Cardiac septum (tissue), 1 donor: ENCODE measurements at places on chromosomes 2 and 18. TPM values are rescaled to one million over a fixed set of nuclear protein-coding genes. Genes with fewer than 3 reads are reported as not detected.
A peak's percentile ranks its signal among the peaks of the same experiment; 100 is the strongest.

DNA sequence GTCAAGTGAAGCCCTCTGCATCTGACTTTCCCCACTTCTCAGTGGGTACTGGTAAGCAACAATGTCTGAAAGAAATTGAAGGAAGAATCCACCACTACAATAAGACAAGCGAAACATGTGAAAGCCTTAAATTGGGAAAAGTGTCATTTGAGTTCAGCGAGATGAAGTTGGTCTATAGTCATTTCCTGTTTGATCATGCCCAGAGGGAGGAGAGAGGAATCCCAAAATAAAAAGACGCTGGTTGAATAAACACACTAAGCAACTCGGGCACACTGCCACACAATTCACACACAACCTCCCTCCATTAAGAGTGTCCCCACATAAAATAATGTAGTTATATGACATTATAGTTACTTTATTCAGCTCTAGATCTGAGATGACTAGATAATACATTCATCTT lies 166.1 kb downstream of the CBLN2 start:
- no peak for DNase-seq

GRCh38 chr18:42574871-42575270 lies 540.6 kb downstream of the RIT2 start:
- no peak for DNase-seq

DNA sequence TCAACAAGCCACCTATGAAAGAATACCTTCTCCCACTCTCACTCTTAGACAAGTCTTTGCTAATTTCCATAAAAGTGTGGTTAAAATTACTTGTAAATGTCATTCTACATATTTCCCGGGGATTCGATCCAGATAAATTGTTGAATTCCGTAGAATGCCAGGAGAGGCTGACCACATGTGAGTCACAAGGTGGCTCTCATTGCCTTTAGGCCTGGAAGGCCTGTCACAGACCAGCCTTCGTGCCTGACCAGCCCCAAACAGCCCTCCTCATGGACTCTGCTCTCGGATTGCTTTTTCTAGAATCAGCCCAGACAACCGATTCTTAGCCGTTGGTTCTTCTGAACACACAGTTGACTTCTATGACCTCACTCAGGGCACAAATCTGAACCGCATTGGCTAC lies 86.0 kb downstream of the RTN4 start:
- DNase-seq, result no peak

- peak; percentile 49 for DNase-seq
Observed at GRCh38 chr2:26534098-26534864, 56.4 kb upstream of the OTOF start.

GRCh38 chr2:11930211-11930761 lies 183.9 kb downstream of the LPIN1 start:
- no peak for DNase-seq

GRCh38 chr2:190846746-190847145 lies 33.9 kb upstream of the GLS start:
- no peak for DNase-seq

DNA sequence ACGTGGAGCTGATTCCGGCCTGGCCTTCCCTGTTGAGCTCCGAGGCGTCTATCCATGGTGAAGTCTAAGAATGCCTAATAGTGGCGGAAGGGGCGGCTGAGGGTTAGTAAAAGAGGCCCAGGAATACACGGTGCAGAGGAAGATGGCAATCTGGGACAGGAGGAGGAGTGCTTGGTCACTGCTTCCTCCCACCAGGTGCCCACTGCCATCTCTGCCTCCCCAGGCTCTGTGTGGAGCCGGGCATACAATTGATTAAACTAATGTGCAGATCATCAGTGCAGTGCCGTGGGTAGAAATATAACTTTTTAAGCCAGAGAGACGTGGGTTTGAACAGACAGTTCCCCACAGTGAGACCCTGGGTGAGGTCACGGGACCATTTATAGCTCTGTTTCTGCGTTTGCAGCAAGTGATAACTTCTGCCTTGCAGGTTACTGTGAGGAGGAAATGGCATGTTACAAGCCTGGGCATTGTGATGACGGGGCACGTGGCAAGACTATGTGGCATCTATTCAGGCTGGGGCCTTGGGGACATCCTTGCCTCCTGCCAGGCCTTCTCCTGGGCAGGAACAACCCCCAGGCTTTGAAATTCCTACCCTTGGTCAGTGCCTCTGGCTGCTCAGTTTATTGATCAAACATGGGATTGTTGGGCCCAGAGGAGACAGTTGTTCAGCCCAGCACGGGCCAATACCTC lies 204.9 kb downstream of the ASB1 start:
- no peak for DNase-seq

GRCh38 chr2:127413782-127414637 lies 4.2 kb upstream of the PROC start:
- DNase-seq, result no peak

DNA sequence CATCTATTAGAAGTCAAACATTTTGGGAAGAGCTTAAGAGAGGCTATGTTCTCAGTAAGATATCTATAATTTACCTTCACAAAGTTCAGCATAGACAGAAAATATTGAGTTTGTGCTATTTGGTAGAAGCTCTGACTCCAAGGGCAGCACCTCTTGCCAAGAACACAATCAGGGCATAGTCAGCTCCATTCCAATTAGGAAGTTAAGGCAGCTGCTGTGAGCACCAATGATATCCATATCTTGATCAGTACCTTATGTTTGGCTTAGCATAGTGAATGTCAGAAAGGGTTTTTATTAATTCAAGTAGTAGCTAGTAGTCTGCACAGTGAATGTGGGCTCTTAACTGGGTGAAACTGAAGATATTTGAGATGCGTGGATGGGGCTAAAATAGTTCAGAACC lies 86.4 kb upstream of the SPRED2 start:
- DNase-seq, result no peak

- DNase-seq, result peak; percentile 63
Observed at GRCh38 chr2:240396623-240397541, 38.6 kb upstream of the GPC1 start.

- DNase-seq, result no peak
Observed at GRCh38 chr2:118321432-118322105, 233.3 kb downstream of the INSIG2 start.

GRCh38 chr2:75211266-75211770 lies 12.0 kb upstream of the TACR1 start:
- no peak for DNase-seq

DNA sequence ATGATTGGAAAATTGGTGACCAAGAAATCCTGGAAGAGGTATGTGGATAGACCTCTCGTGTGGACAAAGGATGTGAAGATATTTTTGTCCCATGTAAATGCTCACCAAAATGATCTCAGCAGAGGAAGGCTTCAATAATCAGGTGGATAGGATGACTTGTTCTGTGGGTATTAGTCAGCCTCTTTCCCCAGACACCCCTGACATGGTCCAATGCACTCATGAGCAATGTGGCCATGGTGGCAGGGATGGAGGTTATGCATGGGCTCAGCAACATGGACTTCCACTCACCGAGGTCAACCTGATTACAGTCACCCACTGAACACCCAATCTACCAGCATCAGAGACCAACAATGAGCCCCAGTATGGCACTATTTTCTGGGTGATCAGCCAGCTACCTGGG lies 20.2 kb downstream of the CHRNA1 start:
- no peak for DNase-seq

GRCh38 chr2:143740431-143740830 lies 611.2 kb downstream of the ARHGAP15 start:
- DNase-seq, result no peak

DNA sequence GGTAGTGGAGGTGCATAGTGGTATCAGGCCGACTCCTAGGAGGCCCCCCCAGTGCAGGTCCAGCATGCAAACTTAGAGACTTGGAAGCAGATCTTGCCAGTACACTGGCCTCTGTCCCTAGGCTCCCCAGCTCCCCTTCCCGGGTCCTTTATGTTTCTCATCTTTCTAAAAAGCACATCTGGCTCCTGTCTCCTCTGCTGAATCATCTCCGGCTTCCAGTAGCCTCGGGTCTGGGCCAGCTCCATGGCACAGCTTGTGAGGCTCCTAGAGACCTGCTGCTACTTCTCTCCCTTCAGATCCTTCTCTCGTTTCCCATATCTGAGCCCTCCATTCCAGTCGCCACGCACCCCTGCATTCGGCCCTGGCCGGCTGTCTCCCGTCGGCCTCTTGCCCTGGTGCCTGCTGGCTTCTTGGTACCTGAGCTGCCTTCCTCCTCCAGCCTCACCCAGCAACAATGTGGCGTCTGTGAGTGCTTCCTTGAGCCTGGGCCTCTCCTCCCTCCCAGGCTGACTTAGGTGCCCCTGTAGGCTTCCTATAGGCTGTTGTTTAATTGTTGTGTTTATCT lies 6.6 kb downstream of the TRAF3IP1 start:
- peak; percentile 74 for DNase-seq

- DNase-seq, result no peak
Observed at GRCh38 chr2:105373895-105374401, 24.9 kb downstream of the FHL2 start.

GRCh38 chr2:29726976-29727375 lies 194.4 kb downstream of the ALK start:
- DNase-seq, result no peak

DNA sequence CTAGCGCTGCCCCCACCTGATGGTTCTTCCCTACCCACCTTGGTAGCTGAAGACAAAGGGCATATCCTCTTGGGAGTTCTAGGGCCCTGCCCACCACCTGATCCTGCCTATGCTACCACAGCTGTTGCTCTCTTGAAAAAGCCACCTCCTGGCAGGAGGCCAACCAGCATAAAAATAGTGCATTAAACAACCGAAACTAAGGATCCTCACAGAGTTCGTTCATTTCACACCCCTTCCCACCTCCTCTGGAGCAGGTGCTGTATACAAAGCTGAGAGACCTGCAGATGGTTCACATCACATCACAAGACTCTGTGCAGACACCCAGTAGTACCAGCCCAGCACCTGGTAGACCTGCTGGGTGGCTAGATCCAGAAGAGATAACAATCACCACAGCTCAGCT lies 1348.0 kb upstream of the TMEFF2 start:
- no peak for DNase-seq

DNA sequence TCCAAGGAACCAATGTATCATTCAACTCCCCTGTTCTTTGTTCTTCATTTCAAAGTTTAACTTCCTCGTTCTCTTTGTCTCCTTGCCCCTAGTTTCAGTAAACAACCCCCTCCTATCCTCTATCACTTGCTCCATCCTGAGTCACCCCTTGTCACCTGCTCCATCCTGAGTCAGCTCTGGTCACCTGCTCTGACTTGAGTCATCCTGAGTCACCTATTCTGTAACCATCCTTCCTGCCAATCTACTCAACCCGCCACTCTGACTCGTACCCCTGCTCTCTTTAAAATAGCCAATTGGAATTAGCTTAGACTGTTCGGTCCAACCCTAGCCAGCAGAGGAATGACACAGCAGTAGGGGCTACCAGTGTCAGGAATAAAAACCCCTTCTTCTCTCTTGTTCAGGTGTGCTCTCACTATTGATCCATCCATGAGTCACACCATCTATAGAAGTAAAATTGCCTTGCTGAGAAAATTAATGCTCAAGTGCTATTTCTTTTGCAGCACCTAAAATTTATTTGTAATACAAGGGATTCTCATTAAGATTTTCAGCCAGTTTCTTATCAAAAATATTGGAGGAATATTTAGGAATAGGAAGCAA lies 326.8 kb downstream of the AKAIN1 start:
- DNase-seq, result no peak

DNA sequence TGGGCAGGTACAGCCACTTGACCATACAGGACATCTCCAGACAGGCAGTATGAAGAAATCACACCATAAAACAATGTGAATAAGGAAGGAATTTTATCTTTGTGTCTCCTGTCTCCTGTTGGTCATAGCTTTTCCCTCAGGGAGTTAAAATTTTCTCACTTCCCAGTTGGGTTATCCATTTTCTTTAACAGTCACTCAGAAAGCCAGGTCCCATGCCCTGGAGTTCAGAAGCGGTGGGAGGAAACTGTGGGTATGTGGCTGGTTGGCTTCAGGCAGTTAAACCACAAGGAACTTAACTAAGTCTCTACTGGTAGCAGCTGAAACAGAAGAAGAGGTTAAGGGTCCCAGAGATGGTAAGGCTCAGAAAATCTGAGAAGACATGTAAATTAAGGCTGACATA lies 6.5 kb upstream of the SMAD2 start:
- DNase-seq, result no peak

DNA sequence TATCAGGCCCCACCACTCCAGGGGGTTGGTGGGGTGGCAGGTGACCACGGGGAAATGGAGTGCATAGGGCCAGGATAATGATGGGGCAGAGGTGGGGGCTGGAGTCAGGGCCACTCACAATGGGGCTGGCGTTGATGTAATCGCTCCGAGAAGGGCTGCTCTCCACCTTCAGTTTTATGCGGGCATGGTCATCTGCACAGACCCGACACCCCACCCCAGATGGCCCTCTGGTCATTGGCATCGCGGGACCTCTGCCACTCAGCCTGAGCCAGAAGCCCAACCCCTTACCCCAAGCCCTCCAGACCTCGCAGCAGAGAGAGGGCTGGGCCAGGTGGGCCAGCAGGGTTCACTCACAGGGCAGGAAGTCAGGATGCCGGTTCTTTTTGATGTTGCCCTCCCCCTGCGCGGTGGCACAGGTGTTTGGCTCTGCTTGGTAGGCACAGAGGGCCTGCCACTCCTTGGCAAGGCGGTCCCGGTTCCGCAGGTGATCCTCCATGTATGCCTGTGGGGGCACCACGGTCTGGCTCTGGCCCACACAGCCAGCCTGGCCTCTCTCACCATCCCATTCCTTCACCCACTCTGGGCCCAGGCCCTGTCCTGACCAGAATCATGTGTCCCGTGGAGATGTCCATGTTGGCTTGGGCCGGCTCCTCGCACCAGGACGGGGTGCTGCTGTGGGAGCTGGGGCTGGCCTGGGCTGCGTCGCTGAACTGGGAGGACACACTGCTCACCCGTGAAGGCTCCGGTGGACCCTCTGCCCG lies 12.4 kb downstream of the PTPRN start:
- peak; percentile 67 for DNase-seq

GRCh38 chr2:133740500-133740899 lies 172.2 kb upstream of the NCKAP5 start:
- no peak for DNase-seq

GRCh38 chr2:194674043-194674442 lies 983.0 kb upstream of the SLC39A10 start:
- no peak for DNase-seq

- no peak for DNase-seq
Observed at GRCh38 chr2:223598994-223599639, 3.0 kb downstream of the SCG2 start.

The MYO5B gene
- 5.2 TPM for total RNA-seq

The EFHD1 gene
- total RNA-seq, result 20.1 TPM

The SIX2 gene
- 0.89 TPM for total RNA-seq

The EPG5 gene
- total RNA-seq, result 16.7 TPM

The C2orf72 gene
- 0.08 TPM for total RNA-seq

The BOLA3 gene
- total RNA-seq, result 69.5 TPM

The ATP8B1 gene
- 9.3 TPM for total RNA-seq

The SLC4A3 gene
- 396 TPM for total RNA-seq

The TAF4B gene
- total RNA-seq, result 0.92 TPM

The POTEI gene
- not detected for total RNA-seq
